Kasumi-1 (cell line): ENCODE measurements at places on chromosomes 4 and X.
A peak's percentile ranks its signal among the peaks of the same experiment; 100 is the strongest.

DNA sequence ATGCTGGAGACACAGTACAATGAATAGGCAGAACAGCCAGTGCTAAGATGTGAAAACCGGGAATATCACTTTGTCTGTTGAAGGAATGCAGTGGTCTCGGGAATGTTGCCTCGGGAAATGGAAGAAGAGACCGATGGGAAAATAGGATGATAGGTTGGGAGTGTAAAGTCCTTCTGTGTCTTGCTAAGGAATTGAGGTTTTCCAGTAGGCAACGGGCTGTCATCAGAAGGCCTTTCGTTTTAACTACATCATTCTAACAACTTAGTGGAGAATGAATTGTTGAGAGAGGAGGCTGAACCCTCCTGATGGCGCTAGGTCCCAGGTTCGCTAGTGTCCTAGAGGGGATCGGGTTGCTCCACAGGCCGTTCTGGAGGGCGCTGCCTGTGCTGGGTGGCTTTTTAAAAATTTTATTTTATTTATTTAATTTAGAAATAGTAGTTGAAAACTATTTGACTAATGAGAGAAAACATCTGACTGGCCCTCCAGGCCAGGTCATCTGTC lies 730 bp downstream of the VBP1 start:
- DNase-seq: no peak

DNA sequence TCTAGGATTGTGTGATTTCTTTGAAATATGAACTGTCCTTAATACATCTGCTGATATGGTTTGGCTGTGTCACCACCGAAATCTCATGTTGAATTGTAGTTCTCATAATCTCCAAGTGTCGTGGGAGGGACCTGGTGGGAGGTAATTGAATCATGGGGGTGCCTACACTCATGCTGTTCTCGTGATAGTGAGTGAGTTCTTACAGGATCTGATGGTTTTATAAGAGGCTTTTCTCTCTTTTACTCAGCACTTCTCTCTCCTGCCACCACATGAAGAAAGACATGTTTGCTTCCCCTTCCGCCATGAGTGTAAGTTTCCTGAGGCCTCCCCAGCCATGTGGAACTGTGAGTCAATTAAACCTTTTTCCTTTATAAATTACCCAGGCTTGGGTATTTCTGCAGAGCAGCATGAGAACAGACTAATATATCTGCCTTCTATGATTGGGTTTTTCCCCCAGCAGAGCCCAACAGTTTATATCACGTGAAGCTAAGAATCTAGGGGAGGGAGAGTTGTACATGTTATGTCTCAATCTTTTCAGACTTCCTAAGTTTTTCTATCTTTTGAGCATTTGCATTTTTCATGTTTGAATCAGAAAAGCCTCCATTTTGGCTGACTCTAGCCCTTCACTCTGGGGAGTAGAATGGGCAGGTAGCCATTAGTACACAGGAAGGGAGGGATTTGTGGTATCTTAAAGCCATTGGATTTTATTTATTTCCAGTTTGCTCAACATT lies 58.9 kb downstream of the PLAC1 start:
- DNase-seq: no peak

DNA sequence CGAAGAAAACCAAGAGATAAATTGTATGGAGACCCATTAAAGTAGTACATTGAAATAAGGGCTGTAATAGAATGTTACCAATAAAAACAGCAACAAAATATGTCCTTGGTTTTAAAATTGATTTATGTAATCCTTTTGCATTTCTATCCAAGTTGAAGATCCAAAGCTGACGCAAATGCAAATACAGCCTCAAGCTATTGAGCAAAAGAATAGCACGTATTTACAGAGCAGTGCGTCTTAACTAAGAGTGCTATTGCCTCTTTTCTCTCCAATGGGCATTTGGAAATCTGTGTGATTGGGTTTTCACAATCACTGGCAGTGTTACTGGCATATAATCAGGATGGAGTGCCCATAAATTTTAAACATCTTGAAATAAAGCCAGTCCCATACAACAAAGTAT lies 417.4 kb downstream of the TLL1 start:
- no peak for DNase-seq

DNA sequence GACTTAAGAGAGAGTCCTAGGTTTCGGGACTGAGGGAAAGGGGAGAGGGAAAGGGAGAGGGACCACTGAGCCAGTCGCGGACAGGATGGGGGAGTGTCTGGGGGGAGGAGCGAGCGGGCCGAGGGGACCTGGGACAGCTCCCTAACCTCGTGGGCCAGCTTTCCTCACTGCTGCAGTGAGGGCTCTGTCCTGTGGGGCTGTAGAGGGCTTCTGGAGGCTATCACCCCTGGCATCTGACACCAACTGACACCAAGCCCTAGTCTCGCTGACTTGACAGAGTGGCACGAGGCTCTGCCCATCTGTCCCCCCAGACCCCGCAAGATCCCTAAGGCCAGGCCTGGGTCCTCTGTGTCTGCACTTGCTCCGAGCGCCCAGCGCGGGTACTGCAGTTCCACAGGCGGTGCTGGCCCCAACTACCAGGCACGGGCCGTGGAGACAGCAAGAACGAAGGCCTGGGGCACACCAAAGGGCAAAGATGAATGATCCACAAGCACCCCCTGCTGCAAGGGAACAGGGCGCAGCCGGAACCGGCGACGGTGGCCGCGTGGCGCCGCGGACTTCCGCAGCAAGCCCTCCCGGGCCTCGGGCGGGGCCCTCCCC lies 465 bp downstream of the HAUS7 start:
- peak; percentile 31 for DNase-seq

DNA sequence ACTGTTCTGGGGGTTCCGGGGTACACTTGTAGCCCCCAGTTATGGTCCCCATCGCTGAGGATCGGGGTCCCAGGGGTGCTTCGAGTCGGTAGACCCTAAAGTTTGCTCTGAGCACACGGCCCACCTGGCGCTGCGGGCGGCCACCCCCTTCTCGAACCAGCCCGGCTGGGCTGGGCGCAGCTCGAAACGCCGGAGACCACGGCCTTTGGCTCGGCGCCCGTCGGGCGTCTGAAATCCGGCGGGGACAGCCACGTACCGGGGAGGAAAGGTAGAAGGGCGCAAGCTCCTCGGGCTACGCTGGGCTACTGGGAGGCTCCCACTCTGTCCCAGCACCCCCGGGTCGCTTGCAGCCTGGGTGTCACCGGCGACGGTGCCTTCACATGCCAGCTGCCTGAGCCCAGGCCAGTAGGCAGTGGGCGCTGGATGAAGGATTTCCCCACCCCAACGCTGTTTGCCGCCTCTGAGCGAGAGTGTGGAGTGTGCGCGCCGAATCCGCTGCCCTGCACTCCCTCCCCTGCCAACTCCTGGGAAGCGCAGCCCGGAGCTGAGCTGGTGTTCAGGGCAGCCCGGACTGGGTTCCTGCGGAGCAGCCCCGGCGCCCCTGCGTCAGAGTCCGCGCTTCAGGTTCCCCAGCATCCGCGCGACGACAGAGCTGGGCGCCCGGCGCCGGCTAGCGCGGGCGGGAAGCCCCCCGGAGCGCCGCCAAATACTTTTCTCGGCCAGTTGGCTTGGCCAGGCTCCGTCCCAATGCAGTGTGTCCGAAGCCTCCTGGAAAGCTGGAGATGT lies 637 bp downstream of the MAMLD1 start:
- no peak for DNase-seq

GRCh38 chrX:42695800-42696358 lies 82.1 kb downstream of the PPP1R2C start:
- no peak for DNase-seq

DNA sequence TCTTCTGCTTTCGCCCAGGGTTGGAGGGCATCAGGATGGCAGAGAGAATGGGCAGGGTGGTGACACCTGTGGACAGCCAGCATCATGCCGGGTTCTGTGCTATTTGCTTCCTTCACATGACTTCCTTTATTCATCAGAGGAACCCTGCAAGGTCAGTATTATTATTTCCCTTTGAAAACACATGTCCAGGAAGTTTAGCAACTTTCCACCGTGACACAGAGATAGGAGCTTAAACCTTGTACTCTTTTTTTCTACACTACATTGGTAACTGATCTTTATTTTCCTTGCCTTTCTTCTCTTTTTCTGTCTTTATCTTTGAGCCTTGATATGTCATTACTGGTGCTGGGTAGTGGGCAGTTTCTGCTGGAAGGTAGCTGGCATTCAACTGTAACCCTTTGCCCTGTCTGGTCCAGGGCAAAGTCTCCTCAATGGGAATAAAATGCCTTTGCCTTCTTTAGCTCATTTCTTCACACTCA lies 5.0 kb upstream of the MGST2 start:
- DNase-seq: peak; percentile 11

DNA sequence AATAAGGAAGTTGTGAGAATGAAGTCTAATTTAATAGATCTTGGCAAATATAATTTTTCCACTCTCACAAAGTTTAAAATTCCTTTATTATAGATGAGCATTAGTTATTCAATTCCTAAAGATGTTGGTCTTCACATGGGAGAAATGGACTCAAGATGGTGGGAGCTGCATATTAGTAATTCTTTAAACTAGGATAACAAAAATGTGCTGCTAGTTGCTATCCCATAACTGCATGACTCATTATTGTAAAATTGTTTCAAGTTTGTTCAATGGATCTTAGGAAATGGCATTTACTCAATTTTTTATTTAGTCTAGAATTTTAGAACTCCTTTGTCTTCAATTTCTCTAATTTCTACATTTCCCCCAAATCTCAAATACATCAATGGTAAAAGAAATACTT lies 155.8 kb downstream of the ATP10D start:
- DNase-seq: no peak

- DNase-seq: peak; percentile 68
These were observed 156.7 kb downstream of the SPRY1 start for GRCh38 chr4:123553279-123553678.

DNA sequence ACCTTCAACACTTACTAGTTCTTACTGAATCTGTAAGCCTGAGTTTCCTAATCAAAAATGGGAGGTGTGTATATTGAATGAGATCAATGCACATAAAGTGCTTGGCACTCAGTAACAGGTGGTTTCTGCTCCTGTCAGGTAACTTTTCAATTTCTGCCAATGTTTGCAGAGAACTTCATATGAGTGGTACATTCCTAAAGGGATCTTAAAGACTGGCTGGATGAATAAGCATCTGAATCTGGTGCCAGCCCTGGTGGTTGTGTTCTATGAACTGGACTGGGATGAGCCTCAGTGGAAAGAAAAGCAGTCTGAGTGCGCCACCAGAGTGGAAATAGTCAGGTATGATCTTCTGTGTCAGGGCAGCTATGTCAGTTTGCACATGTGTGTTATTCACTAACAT lies 7.0 kb downstream of the TRAPPC11 start:
- no peak for DNase-seq

DNA sequence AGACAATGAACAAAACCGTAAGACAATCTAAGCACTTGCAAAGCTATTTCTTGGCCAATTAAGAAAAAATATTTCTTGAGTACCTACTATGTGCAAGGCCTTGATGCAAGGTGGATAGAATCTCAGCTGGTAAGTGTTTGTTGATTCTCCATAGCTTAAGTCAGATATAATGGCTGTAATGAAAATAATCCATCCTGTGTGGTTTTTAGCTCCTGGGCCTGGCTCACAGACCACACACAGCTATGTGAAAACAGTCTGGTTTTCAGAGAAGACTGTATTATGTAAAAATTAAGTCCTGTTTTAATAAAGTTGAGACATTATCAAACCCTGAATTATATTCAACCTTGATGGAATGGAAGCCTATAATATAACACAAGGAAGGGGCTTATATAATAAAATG lies 7.8 kb upstream of the DDIT4L start:
- DNase-seq: no peak

GRCh38 chr4:121800638-121800960 lies 524 bp upstream of the EXOSC9 start:
- peak; percentile 63 for DNase-seq

- no peak for DNase-seq
These were observed 68.4 kb downstream of the TAPT1 start for GRCh38 chr4:16157609-16158503.

DNA sequence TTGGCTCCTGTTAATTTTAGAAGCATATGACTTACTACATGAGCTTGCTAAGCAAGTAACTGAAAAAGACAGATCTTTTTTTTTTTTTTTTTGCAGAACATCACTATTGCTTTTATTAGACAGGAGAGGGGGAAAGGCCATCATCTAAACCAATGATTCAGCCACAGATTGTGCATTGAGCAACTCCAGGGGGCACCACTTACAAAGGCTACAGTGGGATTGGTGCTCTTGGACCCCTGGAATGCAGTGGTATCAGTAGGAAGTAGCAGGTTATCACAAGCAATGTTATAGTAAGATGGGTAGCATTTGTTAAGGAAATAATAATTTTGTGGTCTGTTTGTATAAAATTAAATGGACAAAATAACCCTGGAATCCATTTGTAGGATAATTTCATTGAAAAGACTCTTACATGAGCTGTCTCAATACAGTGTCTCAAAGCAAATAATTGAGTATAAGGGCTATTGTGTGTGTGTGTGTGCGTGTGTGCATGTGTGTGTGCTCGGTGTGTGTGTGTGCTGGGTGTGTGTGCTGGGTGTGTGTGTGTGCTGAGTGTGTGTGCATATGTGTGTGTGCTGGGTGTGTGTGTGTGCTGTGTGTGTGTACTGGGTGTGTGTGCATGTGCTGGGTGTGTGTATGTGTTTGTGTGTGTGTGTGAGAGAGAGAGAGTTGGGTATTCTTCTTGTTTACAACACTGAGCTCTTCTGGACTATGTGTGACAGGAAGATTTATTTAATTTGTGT lies 296.3 kb downstream of the PCDH7 start:
- DNase-seq: no peak

- no peak for DNase-seq
These were observed 1.1 kb upstream of the PPP3CA start for GRCh38 chr4:101348367-101348827.

DNA sequence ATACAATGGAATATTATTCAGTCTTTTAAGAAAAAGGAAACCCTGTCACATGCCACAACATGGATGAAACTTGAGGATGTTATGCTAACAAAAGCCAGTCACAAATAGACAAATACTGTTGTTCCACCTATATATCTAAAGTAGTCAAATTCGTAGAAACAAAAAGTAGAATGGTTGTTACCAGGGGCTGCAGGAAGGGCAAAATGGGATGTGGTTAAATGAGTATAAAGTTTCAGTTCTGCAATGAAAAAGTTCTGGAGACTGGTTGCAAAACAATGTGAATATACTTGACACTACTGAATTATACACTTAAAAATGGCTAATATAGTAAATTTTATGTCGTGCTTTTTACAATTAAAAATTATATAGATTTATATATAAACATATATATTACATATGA lies 12.2 kb downstream of the SPOCK3 start:
- DNase-seq: peak; percentile 36
